ENCODE measurements at places on chromosomes 3 and 15.

GRCh38 chr3:11185564-11186317, 31.4 kb downstream of the HRH1 start:
- DNase-seq = peak; percentile 96

DNA sequence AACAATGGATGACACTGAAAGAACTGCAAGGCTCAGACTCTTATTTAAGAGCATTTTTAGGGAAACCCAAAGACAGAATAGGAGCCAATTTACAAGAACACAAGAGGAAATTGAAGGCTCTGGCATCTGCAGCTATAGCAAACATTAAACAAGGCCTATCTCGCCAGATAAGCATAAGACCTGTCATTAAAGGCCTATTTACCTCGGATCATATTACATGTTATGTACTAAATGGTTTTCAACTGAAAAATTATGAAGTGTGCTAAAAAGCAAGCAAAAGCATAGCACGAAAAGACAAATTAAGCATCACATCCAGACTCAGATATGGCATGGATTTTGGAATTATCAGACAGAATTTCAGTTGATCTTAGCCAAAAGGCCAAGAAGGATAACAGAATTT, 617.1 kb downstream of the SQOR start:
- DNase-seq = no peak

DNA sequence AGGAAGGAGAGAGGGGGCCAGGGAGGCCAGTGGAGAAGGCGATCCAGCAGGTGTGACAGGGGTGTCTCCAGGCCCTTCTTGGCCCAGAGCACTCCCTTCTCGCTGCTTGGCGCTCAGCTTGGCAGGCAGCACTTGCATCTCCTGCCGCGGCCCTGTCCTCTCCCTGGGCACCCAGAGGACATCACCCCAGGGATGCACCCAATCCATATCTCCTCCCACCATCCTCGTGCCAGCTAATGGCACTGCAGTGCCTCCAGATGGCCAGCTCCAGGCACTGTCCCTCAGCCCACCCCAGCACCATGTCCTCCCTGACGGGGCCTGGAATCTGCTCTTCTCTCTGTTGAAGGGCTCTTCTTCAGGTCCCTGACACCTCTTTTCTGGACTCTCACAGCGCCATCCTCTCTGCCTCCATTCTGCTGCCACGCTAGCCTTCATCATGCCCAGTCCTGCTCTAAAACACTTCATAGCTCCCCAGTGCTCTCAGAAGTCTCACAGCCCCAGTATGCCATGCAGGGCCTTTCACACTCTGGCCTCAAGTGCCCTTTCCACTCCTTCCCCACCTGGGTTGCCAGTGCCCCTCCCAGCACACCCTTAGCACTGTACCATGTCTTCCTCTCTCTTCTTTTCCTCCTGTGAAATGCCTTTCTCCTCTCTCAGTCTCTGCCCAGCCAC, 106.8 kb upstream of the SLC6A11 start:
- no peak for DNase-seq

GRCh38 chr3:194494951-194495374, 8.2 kb upstream of the ATP13A3 start:
- no peak for DNase-seq

DNA sequence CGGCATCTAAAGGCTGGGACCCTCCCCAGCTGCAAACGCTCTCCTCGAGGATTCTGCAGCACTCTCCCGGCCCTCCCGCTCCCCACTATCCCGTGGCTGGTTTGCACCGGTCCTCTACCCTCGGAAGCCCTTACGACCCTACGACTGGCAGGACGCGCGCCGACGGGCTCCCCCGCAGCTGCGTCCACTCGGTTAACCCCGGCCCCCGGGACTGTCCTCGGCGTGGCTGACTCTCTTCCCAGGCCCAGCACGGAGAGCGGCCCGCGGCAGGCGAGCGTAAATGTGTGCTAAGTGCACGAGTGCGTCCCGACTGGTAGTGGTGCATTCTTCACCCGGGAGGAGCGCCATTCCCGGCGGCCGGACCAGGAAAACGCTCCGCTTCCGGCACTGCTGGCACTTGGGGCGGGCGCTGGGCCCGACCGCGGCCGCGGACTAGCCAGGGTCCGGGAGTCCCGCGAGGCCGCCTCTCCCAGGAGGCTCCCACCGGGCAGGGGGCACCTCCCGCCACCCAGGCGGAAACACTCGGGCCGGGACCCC, 508 bp downstream of the GORASP1 start:
- peak; percentile 82 for DNase-seq

GRCh38 chr3:196604548-196604947, 34.9 kb upstream of the NRROS start:
- DNase-seq = no peak

GRCh38 chr3:150222691-150223489, 185.2 kb upstream of the TSC22D2 start:
- no peak for DNase-seq

DNA sequence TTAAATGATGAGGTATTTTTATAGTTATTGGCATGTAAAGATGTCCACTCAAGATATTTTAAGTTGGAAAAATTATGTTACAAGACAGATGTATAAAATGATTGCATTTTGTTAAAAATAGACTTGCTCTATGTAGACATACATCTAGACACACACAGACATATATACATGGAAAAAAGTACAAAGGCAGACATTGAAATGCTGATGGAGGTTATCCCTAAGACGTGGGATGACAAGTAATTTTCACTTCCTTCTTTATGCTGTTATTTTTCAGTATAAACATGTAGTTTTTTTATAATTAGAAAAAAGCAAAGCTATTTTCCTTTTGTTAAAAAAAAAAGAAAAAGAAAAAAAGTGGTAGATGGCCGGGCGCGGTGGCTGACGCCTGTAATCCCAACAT, 7.2 kb downstream of the HOMER2 start:
- DNase-seq = no peak

GRCh38 chr3:29527246-29527645, 246.4 kb downstream of the RBMS3 start:
- DNase-seq = no peak

DNA sequence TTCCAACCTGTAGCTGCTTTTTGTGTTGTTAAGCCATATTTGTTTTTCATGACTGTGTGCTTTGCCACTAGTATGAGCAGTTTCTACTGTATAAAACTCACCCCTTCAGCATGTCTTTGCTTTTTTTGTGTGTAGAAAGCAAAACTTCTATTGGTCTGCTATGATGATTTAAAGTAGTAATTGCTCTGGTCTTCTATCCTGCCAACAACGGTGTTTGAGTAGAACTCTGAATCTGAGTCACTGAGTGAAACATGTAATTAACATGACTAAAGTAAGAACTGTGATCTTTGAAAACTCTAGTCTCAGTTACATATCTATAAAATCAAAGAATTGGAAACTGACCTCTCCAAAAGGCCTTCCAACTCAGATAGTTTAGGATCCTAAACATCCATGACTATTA, 133.6 kb downstream of the TPRG1 start:
- DNase-seq = no peak

DNA sequence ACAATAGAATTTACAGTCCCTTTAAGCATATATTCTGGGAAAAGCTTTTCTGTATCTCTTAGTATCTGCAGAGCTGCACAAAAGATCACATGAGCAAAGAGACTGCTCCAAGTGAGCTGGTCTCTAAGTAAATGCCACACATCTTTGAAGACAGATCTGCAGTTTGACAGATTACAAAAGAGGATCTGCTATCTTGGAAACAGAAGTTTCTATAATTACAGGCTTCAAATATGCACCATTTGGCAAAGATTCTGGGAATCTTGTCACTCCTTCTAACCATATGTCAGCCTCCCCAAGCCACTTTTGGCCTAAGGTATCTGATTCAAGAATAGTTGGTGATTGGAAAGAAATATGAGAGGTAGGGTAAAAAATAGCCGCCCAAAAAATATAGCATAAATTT, 9.6 kb upstream of the CFAP44 start:
- DNase-seq = no peak

- no peak for DNase-seq
Measured at GRCh38 chr3:183545708-183546107, 9.8 kb downstream of the KLHL6 start.
